ENCODE measurements at places on chromosomes 1 and 21.

DNA sequence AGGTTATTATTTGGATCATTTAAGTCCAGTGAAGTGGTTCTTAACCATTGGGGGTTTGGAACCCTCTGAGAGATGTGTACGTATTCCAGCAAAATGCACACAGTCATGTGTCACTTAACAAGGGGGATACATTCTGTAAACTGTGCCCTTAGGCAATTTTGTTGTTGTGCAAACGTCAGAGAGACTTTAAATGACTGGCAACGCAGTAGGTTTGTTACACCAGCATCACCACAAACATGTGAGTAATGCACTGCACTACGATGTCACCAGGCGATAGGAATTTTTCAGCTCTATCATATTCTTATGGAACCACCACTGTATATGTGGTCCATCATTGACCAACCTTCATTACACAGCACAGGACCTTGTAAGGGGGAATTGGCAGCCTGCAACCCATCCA, 11.9 kb downstream of the AHCYL1 start:
- no peak for DNase-seq

- peak; percentile 88 for DNase-seq
Observed at GRCh38 chr1:246533371-246533905, 26.4 kb upstream of the SMYD3 start.

DNA sequence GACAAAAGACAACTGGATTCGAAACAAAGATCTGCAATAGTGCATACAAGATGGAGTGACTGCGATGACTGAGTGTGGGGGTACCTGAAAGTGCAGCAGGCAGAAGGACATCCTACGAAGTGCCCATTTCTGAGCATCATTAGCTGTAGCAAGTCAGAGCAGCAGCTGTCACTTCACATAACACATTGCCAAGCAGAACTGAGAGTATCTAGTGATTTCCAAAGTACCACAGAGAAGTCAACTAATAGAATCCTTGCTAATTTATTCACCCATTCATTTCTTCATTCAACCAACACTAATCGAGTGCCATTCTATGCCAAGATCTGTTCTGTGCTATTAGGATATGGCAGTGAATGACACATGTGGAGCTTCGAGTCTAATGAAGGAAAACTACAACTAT, 31.6 kb upstream of the CAMSAP2 start:
- no peak for DNase-seq

DNA sequence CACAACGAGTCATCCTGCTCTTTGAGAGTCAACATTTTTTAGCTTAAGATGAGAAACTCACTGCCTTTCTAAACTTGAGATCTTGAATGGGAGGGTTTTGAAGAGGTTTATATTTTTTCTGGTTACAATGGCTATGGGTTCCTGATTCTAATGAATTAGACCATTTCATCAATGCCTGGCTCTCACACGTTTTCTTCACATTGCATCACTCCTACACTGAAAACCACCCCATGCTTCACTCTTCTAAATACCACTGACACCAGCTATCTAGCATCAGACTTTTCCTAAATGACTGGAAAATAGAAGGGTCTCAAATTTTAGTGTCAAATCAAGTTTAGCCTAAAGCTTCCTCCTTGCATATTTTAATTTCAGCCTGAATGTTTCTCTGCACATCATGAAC, 606.1 kb upstream of the USP24 start:
- DNase-seq = peak; percentile 79

DNA sequence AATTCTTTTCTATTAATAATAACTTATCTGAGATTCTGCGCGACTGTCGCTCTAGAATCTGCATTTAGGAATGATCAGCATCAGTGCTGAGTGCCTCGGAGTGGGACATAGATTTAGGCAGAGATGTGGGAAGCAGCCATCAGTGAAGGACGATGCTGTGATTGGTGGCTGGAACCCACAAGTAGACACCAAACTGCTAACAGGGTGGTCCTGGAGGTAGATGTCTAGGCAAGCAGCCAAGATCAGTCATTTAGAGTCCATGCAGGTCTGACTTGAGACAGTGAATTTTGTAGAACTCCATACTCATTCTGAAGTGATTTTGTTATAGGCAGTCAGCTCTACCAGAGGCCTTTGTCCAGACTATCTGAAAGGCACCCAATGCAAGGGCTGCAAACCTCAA, 51.8 kb upstream of the LYST start:
- peak; percentile 16 for DNase-seq

DNA sequence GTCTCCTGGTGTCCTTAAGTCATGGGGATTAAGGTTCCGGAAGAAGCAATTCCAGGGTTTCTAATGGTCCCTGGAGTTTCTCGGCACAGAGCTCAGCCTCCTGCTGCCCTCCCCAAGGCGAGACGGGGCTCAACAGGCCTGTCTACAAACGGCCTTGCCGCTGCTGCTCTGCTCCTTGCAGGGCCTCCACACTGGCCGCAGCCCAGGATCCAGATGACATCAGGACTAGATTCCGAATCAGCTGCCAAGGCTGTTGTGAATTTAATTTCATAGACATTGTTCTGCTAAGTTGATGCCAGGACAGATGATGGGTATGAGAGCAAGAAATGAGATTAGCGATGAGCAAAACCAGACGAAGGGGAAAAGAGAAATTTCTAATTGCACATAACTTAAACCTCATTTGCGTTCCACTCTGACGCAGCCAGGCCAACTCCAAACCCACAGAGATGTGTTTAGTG, 103.6 kb upstream of the BACE2 start:
- DNase-seq = no peak
